Left hindlimb (tissue), 1 donor: ENCODE measurements at places on chromosomes 2 and 18.

DNA sequence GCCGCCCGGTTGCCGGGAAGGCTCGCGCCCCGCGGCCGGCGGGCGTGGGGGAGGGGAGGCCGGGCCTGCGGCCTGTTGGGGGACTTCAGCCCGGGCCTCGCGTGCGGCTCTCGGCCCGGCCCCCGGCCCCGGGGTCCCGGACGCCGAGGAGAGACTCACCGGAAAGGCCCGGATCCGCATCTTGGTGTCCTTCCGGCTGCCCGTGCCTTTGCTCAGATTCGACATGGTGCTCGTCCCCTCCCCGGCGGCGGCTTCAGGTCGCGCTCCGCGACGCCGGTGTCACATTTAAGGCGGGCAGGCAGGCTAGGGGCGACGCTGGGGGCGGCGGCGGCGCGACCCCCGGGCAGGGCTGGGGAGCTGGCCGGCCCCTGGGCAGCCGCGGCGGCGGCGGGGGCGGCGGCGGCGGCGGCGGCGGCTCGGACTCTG lies 365 bp downstream of the CUL3 start:
- no peak for DNase-seq

DNA sequence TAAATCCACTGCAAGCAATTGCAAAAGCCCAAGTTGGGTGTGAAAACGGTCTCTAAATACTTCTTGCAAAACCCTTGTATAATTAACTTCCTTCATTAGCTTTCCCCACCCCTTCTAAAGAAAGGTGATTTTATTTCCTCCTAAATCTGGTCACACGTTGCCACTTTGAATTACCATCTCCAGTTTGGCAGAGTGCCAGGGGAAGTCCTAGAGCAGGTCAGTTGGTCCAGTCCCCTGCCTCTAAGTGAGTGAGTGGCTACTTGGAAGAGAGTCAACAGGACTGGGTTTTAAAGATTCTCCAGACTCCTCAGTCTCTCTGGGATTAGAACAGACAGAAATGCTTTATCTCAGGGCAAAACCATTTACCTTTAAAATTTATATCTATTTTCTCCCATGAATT lies 18.7 kb upstream of the LYPD6B start:
- DNase-seq = no peak

GRCh38 chr2:174522553-174522952 lies 35.7 kb upstream of the GPR155 start:
- no peak for DNase-seq

- DNase-seq = no peak
Observed at GRCh38 chr2:197071213-197071612, 144.7 kb upstream of the PGAP1 start.

DNA sequence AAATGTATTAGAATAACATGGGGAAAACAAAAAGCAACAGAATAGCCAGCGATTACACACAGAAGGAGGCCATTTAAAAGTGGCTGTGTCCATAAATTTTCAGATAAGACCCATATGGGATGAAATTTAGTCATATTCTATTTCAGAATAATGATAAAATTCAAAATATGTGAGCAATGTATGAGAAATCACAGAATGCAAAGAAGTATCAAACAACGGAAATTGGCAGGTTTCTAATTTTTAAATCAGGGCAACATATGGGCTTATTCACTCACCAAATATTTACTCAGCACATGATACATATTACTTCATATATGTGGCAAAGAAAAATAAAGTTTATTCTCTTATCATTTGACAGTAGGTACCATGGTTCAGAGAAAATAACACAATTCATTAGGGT lies 208.5 kb downstream of the GRB14 start:
- DNase-seq = no peak

- DNase-seq = no peak
Observed at GRCh38 chr18:48627216-48627615, 88.4 kb downstream of the CTIF start.
